Endothelial cell (in vitro differentiated cells): ENCODE measurements at places on chromosomes 5 and 9. TPM values are rescaled to one million over a fixed set of nuclear protein-coding genes. Genes with fewer than 3 reads are reported as not detected.
A peak's percentile ranks its signal among the peaks of the same experiment; 100 is the strongest.

DNA sequence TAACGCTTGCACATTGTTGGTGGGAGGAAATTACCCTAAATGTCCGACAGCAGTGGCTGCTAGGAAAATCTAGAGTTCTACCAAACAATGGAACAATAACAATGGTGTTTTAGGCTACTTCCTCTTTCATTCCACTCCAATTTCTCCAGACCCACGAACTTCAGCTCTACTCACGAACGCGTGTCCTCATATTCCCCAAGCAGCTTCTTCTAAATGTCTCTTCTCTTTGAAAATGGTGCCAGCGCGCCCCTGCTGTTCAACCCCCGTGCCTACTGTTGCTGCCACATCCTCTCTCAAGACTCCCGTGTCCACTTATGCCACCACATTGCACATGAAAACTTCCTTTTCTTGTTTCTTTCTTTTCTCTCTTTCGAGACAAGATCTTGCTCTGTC, 25.6 kb downstream of the OR2V2 start:
- no peak for DNase-seq

DNA sequence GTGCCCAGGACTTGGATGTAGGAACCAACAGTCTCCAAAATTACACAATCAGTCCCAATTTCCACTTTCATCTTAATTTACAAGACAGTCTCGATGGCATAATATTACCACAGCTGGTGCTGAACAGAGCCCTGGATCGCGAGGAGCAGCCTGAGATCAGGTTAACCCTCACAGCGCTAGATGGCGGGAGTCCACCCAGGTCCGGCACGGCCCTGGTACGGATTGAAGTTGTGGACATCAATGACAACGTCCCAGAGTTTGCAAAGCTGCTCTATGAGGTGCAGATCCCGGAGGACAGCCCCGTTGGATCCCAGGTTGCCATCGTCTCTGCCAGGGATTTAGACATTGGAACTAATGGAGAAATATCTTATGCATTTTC, 837 bp downstream of the PCDHB2 start:
- DNase-seq: no peak

GRCh38 chr9:114229295-114229694, 74.0 kb downstream of the COL27A1 start:
- no peak for DNase-seq

DNA sequence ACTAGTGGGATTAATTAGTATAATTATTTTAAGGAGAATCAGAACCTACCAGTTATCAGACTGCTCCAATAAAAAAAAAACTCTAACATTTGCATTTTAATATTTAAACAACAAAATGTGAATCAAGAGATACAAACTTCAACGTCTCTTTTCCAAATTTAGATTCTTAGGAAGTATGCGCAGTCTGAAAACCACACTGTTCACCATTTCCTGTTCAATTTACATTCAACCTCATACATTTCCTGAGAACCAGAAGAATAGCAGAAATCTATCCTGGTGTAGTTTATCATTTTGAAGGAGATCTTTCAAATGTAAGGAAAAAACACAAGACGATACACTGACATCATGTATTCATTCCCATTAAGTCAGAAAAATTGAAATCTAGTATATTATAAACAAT, 869.2 kb downstream of the EFNA5 start:
- DNase-seq: no peak

GRCh38 chr9:98255061-98255577, 330 bp downstream of the TBC1D2 start:
- peak; percentile 38 for DNase-seq

GRCh38 chr9:85941622-85941940, 635 bp downstream of the NAA35 start:
- DNase-seq: no peak

DNA sequence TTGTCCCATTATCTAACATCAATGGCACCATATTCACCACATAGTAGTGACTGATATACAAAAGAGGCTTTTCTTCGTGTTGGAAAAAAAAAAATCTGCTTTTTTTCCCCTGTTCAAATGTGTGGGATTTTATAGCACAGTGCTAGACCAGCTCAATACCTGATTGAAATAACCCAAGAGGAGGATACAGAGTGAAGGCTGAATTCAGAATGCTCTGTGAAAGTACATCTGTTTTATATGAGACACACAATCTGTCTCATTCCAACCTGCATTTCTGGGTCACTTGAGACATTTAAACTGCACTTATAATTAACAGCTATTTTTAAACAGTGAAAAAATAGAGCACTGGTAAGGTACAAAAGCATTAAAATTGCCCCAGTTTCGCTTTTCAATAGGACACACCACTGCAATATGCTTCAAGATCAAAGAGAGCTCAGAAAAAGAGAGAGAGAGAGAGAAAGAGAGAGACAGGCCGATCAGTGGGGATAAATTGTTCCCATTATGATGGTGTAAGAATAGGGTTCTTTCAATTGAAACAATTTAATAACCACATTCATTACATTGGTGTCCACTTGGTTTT, 179.3 kb downstream of the NR2F1-AS1 start:
- DNase-seq: no peak

The ANKRD18B gene
- total RNA-seq: 0.41 TPM
